ENCODE measurements at places on chromosomes 3 and 15.

- peak; percentile 62 for DNase-seq
Observed at GRCh38 chr3:127652246-127652995, 20.3 kb upstream of the ABTB1 start.

DNA sequence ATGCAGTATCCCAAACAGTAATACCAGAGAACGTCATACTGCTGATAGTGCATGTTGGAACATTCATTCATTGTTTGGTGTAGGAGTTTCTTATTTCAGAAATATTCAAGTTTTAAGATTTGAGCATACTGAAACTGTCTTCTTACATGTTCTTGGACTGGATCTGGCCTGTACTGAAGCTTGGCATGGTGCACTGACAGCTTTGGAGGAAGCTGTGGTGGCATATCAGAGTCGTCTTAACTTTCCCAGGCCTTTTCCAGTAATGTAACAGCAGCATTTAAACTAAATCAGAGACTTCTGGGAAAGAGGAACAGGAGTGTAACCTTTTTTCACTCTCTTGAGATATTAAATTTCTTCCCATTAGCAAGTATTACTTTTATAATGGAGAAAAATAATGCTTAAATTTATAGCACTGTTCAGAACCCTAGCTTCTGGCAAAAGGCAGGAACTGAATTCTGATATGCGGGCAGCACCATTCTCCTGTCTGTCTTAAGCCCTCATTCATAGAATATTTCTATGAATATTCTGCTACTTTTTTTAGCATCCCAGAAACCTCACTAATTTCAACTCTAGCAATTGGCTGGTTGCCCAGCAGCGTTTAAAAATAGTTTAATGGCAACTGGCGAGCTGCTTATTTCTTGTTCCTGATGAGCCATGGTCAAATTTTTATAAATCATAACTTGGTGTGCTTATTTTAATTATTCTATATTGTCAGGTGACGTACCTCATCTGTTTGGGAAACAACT is 31.1 kb downstream of the DNAJC13 start:
- DNase-seq = no peak

GRCh38 chr3:150773616-150774192 is 10.7 kb upstream of the SIAH2 start:
- DNase-seq = no peak

GRCh38 chr3:172071780-172072330 is 32.5 kb downstream of the FNDC3B start:
- no peak for DNase-seq

GRCh38 chr3:132034486-132035464 is at the start of gene CPNE4:
Gene CPNE4 (minus strand): TSS chr3:132035014.
- DNase-seq = peak; percentile 64

GRCh38 chr3:130374033-130374432 is 28.6 kb downstream of the COL6A5 start:
- no peak for DNase-seq

DNA sequence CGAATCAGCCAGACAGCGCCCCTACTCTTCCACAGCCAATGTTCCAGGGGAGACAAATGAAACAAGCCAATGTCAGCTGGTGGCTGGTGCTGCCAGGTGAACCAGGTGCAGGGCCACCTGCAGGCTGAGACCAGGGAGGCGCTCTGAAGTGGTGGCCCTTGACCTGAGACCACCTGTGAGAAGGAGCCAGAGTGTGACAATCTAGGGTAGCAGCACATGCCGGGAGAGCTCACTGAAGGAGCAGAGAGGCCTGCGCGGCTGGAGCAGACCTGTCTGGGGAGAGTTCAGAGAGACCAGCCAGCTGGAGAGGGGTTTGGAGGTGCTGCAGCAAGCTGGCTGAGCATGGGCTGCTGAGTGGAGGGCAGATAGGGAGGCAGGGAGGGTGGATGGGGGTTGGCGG is 693 bp upstream of the STAB1 start:
- DNase-seq = no peak

- no peak for DNase-seq
Observed at GRCh38 chr3:73600293-73600938, 24.3 kb downstream of the PDZRN3 start.

DNA sequence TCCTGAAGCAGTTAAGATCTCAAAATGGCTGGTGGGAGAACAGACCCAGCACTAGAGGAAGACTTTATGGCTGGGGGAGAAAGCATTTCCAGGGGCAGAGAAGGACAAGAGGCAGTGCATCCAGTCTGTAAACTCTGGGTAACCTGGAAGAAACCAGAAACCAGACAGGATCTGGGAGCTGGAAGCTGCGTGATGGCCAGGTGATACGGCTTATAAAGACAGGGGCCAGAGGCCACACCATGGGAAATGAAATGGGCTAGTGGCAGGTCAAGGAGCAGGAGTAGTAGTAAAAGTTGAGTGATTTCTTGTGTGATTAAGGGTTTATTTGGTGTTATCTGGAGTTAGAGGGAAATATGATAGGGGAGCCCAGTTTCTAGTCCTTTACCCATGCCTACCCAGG is 144.7 kb upstream of the ARRDC4 start:
- DNase-seq = no peak

DNA sequence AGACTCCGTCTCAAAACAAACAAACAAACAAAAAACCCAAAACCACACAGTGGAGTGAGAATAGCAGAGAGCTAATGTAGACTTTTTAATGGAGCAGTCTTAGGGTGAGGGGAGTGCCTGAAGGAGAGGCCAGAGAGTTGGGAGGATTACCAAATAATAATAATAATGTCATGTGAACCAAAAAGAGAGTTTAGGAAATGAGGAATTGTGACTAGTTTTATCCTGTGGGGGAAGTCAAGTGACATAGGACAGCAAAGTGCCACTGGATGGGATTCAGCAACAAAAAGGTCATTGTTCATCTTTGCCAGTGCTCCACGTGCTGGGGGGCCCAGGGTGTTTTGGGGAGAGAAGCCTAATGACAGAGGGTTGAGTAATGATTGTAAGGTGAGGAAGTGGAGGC is 12.9 kb downstream of the GPR87 start:
- no peak for DNase-seq

GRCh38 chr15:44397869-44398268 is 29.6 kb upstream of the CTDSPL2 start:
- no peak for DNase-seq

- DNase-seq = no peak
Observed at GRCh38 chr3:179701176-179701827, 48.5 kb downstream of the USP13 start.

DNA sequence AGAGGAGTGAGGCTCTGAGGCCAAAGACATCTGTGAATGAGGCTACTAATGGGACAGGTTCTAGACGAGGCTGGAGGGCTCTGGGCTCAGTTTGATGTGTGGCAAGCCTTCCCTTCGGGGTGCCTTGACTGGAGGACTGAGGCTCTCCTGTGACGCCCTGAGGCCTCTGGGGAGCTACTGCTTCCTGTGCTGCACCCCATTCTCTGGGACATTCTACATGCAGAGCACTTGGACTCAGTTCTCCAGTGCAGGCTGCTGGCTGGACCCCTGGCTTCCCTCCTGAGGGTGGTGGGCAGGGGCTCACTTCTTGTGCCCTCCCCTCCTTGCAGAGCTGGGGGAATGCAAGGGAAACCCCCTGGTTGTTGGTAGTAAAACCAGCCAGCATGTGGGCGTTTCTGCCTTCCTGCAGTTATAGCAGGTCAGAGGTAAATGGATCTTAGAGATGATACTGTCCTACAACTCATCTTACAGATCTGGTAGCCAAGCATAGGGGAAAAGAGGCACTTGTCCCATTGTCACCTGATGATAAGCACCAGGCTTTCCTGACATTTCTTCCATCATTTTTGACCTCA is 133.3 kb downstream of the CHDH start:
- DNase-seq = no peak

DNA sequence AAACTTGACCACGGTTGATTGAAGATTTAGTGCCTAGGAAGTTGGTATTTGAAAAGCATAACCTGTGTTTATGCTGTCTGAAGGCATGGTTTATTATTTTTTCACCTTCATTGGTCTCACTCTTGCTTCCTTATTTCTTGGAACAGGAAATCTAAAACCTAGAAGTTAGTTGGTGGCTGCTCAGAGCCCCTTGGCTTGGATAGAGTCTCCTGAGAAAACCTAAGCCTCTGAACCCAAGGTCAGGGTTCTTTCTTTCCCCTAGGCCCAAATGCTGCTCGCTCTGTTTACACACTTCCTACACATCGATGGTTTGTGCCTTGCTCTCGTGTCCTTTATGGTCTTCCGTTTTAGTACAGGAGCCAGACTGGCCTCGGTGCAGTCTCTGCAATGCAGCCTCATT is 82.2 kb downstream of the TRAK1 start:
- DNase-seq = no peak

DNA sequence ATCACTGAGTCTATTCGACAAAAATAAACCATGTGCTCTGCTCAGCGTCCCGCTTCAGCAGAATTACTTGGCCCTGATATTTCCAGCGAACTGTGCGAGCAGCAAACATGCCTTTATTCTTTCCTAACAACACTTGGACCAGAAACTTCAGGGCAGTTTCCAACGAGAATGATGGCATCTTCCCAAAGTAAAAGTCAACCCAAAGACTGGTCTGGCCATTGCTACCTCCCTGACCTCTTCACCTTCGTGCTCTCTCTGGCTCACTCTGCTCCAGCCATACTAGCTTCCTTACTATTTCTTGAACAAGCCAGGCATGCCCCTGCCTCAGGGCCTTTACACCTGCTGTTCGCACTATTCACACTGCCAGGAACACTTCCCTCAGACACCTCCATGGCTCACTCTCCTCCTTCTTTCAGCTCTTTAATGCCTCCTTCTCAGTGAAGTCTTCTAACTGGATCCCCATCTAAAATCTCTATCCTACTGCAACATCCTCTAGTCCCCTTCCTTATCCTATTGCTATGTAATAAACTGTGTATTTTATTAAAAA is 6.3 kb downstream of the HOMER2 start:
- DNase-seq = no peak

DNA sequence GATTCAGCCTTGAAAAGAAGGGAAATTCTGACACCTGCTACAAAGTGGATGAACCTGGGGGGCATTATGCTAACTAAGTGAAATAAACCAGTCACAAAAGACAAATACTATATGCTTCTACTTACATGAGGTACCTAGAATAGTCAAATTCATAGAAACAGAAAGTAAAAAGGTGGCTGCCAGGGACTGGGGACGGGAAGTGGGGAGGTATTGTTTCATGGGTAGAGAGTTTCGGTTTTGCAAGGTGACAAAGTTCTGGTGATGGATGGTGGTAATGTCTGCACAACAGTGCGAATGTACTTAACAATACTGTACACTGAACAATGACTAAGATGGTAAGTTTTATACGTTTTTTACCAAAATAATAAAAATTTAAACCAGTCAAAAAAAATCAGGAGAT is 4.8 kb downstream of the IDH2 start:
- peak; percentile 17 for DNase-seq

DNA sequence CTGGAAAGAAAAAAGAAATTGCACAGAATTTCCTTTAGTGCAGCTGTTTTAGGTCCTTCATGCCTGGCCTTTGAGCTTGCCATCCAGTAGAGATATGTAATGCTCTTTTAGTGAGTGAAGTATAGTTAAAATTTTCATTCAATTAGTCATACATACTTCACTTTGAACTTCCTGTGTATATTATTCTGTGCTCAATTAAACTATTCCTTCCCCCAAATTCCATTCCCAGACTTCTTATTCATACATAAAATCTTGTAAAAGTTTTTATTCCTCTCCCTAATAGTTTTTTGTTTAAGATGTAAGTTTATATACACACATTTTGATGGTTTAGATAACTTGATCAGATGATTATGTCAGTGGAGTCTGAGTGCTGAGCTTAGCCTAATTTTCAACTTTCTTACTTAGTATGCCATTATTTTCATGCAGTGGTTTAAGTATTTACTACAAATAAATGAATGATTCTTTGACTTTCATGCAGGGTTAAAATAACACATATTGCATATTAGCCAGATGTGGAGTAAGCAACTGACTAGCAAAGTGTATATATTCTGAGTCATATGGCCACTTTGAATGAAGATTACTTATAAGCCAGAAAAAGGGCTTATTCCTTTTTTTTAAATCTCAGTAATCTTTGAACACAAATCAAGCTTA is 42.5 kb upstream of the ABHD10 start:
- DNase-seq = no peak

DNA sequence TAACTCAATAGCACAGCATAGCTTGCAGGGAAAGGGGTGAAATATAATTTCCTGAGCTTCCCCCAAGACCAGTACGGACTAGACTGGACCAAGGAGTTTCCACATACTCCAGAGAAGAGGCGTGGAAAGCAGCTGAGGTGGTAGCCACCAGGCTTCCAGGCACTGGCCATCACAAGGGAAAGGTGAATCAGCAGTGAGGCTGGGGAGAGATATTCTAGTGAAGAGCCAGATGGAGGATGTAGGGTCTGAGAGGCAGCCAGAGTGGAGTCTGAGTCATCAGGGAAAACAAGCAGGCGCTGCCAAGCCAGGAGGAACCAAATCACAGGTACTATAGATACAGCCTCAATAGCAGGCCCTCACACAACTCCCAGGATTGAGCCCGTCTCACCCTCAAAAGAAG is 9.6 kb upstream of the RASA2 start:
- DNase-seq = no peak

DNA sequence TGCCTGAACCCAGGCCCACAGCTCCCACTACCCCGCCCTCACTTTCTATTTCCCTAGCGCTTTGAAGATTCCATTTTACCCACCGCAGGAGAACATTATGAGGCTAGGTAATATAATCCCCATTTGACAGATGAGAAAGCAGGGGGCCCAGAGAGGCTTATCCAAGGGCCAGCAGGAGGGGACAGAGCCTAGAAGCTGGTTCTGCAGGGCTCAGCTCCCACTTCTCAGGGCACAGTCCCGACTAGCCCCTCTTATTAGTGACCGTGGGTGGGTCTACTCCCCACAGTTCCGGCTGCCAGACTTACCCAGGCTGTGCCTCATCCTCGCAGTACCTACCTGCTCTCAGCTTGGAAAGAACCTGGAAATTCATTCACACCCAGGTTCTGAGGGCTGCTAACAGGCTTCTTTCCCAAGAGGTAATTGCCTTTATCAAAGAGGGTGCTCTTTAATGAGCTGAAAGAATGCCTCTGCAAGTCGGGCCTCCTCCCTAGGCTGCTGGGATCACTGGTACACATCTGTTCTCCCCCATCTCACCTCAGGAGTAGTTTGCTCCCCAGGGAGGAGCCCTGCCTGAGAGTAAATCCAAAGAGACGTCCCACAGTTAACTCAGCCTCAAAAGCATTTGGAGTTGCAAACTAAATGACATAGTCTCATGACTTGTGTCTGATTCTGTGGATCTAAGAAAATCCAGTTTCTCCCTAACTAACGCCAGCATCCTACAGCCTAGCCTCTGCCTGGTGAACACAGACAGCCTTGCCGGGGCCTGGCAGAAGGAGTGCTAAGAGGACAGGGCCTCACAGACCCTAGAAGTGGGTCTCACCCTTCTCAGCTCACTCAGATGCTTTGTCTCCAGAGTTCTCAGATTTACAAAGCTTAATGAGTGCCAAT is 125.0 kb downstream of the CHSY1 start:
- no peak for DNase-seq

GRCh38 chr3:179867961-179868360 is 168.8 kb downstream of the PEX5L start:
- no peak for DNase-seq

GRCh38 chr3:108959017-108959416 is 5.3 kb upstream of the GUCA1C start:
- no peak for DNase-seq

GRCh38 chr3:195542316-195542697 is 818 bp downstream of the PPP1R2 start:
- DNase-seq = peak; percentile 11
